Esophagus squamous epithelium (tissue), 5 donors: ENCODE measurements at places on chromosomes 1 and 21.

GRCh38 chr1:59061876-59062275, 235.0 kb upstream of the FGGY start:
- no peak for DNase-seq

DNA sequence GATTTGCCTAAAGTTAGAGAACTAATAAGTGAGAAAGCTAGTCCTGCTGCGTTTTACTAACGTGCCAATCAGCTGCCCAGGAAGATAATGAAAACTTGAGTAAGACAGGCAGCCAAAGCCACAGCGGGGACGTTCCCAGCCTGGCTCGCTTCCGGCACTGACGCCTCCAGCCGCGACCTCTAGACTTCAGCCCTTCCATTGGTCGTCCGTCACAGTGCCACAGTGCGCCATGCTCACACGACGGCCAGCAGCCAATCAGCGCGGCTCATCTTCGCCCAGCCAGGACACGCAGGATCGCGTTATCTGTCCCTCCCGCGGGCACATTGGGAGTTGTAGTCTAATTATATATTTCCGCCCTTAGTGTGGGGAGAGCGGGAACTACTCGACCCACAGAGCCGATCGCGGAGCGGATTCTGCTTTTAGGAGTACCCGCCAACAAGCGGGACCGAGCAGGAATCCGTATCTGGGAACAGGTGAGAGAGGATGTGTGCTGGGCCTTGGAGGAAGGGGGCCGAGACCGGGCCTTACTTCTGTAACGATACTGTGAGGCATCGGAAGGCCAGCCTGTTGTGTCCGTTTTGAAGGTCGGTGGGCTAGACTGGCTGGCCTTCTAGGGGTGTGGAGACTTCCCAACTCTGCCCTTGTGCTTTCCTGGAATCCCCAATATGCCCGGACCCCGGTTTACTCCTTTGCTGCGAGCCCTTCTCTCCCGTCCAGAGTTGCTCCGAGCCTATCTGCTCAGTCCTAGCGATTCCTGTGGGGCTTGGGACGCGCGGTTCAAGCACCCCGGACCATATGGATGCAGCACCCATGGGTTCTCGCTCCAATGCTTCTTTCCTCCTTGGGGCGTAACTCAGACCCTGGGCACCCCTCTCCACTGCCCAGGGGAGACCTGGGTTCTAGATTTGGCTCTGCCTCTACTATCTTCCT, at the start of gene FDPS:
Gene FDPS (plus strand): TSS at position 374 of the 930 bp plus-strand sequence. CDS start 924 bp downstream, outside the sequence.
- peak; percentile 94 for DNase-seq

DNA sequence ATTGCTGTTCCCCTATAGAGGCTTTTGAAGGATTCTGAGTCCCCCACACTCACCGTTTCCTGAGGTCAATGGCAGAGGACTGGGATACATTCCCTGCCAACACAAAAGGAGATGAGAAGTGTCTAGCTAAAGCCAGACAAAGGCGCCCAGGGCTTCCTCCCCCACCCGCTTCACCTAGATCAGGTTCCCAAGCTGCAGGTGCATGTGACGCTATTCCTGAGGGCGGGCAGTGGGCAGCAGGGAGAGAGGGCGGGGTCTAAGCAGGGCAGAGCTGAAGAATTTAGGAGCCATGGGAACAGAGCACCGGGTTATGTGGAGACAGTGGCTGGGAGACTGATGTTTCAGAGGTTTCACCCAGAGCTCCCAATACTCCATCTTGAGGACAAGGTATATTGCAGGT, 6.0 kb upstream of the ARHGEF2 start:
- no peak for DNase-seq

GRCh38 chr1:92326681-92327080, 27.8 kb downstream of the RPAP2 start:
- no peak for DNase-seq

DNA sequence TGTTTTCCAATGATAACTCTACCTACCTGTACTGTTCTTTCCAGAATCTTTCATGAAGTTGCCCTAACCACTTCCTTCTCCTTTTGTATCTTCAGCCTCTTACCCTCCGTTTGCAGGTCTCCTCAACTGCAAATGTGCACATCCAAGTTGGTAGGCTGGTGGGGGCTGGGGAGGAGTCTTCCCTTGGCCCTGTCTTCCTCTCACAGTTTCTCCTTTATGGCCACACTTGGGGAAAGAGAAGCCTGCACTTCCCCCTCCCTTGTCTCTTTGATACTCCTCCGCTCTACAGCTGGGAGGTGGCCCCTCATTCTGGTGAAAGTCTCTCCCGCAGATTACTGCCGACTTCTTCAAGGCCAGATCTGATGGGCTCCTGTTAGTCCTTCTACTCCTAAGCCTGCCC, 26.9 kb upstream of the GPR88 start:
- DNase-seq: no peak

DNA sequence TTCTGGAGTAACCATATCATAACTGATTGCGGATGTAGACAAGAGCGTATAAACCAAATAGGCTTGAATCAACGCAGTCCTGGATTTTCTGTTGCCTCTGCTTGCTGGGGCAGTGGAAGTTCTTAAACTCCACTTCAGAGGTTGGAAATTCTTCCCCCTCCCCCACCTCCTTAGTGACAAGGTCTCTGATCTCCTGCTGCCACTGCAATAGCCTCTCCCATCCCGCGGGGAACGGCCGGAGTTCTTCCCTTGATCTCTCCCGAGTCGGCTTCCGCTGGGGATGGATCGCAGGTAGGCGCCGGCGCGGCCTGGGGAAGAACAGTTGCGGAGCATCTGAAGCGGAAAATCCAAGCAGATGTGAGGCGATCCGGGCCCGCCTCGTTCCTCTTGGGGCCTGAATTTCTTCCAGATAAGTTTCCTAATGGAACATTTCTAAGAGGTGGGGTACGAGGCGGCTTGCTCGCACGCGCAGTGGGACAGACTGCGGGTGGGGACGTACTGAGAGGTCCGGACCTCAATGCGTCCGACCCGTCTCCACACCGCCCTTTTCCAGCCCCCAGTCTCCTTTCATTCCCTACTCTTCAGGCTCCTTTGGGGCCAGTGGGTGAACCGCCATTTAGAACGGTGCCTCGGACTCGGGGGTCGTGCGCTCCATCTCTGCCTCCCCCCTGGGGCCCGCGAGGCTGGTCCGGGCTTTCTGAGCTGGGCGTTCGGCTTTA, 3.1 kb upstream of the SIM2 start:
- DNase-seq: no peak

DNA sequence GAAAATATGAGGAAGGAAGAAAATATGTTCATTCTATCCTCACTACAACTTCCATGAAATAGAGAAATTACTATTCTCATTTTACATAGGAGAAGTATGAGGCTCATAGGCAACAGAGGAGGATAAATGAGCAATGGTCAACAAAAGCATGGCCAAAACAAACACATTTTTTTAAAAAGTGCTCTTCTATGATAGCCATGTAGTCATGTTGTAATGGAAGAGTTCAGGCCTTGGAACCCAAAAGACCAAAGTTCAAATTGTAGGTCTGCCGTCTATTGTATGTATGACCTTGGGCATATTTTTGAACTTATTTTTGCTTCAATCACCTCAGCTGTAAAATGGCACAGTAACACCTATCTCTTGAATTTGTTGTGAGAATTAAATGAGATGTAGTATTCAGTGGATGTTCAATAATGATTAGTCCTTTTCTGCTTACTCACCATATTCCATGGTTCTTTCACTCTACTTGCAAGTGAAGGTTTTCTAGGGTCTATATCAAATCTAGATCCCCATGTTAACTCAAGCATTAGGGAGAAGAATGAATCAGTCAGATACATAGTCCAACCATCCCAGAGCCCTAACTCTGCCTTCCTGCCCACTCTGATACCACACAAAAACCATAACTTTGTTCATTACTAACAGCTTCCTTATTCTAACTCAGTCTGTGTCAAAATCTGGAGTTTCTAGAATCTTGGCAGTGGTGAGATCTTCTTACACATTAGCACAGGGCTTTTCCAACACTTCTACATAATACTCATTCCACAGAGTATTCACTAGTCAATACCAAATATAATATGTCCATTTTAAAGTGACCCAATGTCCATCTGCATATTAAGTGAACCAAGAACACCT, 353.2 kb downstream of the PLPP3 start:
- no peak for DNase-seq

GRCh38 chr1:1432274-1432950, 3.1 kb upstream of the VWA1 start:
- no peak for DNase-seq

DNA sequence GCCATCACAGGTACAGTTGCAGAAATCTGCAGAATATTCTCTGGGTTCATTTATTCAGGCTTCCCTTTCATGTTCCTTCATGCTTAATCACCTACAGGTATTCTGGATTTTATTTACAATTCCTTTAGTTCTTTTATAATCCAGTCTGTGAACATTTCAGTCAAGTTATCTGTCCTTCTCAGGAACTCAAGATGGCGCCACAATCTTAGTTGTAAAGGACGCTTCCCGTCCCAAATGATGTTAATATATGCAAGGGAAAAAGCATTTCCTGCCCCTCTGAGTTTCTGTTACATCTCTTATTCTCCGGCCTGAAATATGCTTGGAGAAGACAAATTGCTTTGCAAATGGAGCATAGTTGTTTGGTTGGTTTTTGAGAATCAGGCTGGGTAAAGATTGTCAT, 19.3 kb downstream of the F3 start:
- DNase-seq: no peak

- no peak for DNase-seq
Observed at GRCh38 chr1:4062992-4063391, 162.9 kb upstream of the C1orf174 start.

DNA sequence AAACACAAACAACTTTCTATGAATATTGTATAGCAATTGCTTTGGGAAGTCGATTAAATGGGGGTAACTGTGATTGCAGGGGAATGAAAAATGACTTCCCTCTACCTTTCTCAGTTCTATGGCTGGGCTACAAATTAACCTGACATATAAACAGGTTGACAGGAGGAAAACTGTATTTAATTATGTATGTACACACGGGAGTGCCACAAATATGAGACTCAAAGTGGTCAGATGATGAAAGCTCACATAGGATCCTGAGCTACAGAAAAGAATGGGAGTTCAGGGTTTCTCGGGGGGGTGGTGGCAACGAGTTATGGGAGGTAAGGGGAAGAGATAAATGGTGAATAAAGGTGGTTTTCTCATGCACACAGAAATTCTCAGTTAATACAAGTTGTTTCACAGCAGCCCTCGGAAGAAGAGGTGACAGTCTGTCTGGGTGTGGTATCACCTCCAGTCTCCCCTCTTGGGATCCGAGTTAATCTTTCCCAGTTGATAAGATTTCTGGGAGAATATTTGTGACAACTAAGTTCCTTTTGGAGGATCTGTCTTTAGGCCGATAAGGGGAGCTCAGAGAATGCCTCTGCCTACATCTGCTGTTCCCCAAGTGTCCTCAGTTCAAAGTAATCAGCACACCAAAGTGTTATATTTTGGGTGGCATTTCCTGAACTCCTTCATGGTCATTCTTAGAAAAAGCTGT, 26.3 kb downstream of the GADD45A start:
- no peak for DNase-seq

GRCh38 chr1:226510453-226510852, 38.1 kb upstream of the STUM start:
- no peak for DNase-seq

GRCh38 chr21:28513428-28513827, 479.2 kb downstream of the LTN1 start:
- no peak for DNase-seq

GRCh38 chr1:108722292-108722691, 9.6 kb downstream of the FNDC7 start:
- no peak for DNase-seq

DNA sequence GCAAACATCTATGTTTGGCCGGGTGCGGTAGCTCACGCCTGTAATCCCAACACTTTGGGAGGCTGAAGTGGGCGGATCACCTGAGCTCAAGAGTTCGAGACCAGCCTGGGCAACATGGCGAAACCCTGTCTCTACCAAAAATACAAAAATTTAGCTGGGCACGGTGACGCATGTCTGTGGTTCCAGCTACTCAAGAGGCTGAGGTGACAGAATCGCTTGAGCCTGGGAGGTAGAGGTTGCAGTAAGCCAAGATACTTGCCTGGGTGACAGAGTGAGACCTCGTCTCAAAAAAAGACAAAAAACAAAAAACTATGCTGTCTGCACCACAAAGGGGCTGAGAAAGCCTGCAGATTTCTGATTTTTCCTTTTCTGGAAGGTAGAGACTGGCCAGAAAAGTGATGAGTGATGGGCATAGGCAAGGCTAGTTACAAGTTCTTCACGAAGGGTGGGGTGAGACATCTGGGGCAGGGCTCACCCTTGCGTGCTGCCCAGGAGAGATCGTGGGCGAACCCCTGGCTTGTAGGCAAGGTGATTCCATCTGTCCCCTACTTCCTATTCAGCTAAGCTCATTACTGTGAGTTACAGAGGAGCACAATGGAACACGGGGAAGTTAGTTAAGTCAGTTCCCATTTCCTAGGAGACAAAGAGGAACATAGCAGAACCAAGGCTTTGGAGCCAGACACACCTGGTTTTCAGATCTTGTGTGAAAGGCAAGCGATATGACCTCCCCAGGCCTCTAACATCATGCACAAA, 3.2 kb downstream of the SLC2A1 start:
- no peak for DNase-seq

GRCh38 chr1:165737196-165737595, 31.5 kb downstream of the TMCO1 start:
- DNase-seq: no peak

DNA sequence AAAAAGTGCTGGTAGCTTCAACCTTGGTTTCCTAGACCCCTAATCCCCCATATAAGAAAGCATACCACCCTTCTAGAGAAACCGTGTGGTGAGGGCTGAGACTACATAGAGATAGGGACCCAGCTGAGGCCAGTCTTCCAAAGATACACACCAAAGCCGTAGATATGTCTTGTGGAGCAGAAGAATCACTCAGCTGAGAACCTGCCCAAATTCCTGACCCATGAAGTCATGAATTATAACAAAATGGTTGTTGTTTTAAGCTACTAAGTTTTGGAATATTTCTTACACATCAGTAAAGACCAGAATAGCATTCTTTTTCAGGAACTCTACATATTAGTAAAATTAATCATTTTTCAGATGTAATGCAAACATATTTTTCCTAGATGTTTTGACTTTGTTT, 3.3 kb upstream of the SNRPE start:
- DNase-seq: no peak

GRCh38 chr1:4880626-4881025, 226.2 kb downstream of the AJAP1 start:
- DNase-seq: no peak
